ENCODE measurements at places on chromosomes 1 and 21. TPM values are rescaled to one million over a fixed set of nuclear protein-coding genes. Genes with fewer than 3 reads are reported as not detected.

The KIF2C gene
- total RNA-seq: 1.1 TPM

The CHIT1 gene
- total RNA-seq: not detected

The CGN gene
- total RNA-seq: under 0.01 TPM

The OR2T2 gene
- total RNA-seq: not detected

The LCE6A gene
- total RNA-seq: not detected

The NPL gene
- 1.4 TPM for total RNA-seq

The PTPN22 gene
- not detected for total RNA-seq

The ALPL gene
- total RNA-seq: 4.0 TPM

The CKS1B gene
- total RNA-seq: 36.2 TPM

The SH2D2A gene
- not detected for total RNA-seq

The CRABP2 gene
- 58.3 TPM for total RNA-seq

The FCGR3A gene
- total RNA-seq: not detected

The SLC44A5 gene
- 0.26 TPM for total RNA-seq

The TFF1 gene
- not detected for total RNA-seq

The BCL2L15 gene
- not detected for total RNA-seq

The ICOSLG gene
- 0.35 TPM for total RNA-seq

The SLC6A9 gene
- 16.0 TPM for total RNA-seq

The SLC30A10 gene
- total RNA-seq: not detected

The SERTAD4 gene
- 1.9 TPM for total RNA-seq

The POLR3GL gene
- total RNA-seq: 19.7 TPM
